Activated CD4-positive, alpha-beta T cell treated with anti-CD3 and anti-CD28 coated beads for 1 hour (primary cell): ENCODE measurements at places on chromosomes 1 and 21.

- DNase-seq: no peak
Observed at GRCh38 chr1:1370771-1371300, 4.2 kb downstream of the AURKAIP1 start.

DNA sequence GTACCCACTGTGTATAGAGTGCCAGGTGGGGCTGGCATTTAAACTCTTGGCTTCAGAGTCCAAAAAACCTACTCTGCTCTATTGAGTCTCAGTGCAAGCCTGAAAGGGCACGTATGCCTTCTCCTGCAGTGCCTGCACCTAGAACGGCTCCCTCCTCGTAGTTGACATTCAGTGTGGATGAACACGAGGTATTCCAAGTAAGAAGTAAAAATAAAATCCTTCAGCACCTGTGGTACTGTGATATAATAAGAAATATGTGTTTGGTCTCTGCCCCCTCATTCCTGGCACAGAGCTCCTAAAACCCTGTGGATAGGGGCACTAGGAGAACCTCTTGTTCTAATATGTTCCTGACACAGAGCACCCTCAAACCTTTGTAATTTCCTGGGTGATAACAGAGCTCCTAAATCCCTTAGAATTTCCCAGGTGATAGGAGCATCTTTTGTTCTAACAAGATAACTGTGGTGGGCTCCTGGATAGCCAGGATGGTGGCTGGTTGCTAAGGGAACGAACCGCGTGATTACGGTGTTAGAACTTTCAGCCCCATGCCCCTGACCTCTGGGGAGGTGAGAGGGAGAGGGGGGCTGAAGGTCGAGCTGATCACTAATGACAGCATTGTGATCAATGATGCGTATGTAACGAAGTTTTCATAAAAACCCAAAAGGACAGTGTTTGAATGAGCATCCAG, 16.8 kb downstream of the UCK2 start:
- no peak for DNase-seq

DNA sequence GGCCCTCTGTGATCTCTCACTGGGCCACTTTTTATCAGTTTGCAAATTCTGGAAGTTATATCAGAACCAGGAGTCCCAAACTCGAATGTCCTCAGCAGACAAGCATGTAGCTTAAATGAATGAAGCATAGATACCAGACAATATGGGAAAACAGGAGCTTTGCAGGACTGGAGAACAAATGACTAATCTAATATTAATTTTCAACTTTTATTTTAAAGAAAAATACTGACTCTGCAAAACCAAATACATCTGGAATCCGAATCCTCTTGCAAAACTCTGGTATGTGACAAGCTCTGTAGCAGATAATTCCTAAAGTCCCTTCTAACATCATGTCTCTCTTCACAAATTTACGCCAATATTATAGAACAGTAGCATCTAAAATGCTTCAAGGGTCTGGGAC, 427.4 kb downstream of the TTLL7 start:
- DNase-seq: no peak

- no peak for DNase-seq
Observed at GRCh38 chr1:47471163-47471562, 33.3 kb downstream of the FOXD2 start.

DNA sequence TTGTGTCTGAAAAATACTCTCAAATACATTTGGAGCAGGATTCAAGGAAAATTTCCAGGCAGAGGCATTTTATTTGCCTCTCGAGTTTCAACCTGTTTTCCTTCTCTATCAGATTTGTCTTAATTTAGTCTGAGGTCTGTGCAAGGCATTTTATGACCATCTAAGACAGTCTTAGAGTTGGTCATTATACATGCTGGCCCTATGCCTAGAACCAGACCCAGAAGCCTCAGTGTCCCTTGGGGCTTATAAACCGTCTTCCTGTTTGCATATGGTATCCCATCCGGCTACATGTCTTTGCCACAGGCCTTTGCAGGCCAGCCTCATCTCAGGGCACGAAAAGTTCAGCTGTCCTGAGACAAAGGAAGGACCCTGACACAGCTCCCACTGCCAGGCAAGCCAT, 346.1 kb downstream of the SIPA1L2 start:
- DNase-seq: no peak
